Suppressor macrophage treated with lipopolysaccharide for 4 hours (primary cell): ENCODE measurements at places on chromosomes 3 and 15.

DNA sequence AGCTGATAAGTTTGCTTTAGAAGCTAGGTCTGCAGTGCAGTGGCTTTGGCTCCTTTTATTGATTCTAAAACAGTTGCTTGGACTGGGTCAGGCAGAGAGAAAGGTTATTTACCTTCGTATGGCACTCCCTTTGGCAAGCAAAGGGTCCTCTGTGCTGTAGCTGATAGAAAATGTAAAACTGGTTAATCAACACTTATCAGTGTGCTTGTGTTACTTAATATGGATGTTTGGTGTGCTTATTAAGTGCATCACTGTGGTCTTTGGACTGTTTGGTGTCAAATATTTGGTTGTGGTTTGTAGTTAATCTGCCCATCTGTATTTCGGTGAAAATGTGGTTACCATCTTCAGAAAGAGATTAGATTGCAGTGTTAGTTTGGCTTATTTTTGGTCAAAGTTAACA lies 16.0 kb downstream of the UBE2E2 start:
- no peak for DNase-seq

DNA sequence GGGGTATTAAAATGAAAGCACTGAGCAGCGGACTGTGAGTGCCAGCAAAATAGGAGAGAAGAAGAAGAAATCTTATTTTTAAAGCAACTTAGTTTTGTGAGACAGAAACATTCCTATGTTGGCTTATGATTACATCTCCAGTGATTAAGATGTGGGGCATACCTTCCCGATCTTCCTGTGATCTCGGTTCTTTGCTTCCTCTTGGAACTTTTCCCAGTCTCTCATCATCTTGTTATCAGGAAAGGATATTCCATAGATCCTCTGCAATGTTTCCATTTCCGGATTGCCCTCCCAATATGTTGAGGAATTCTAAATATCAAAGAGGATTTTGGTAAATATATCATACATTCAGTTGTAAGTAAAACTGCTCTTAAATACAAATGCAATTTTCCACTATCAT lies 22.2 kb downstream of the TARS3 start:
- no peak for DNase-seq

DNA sequence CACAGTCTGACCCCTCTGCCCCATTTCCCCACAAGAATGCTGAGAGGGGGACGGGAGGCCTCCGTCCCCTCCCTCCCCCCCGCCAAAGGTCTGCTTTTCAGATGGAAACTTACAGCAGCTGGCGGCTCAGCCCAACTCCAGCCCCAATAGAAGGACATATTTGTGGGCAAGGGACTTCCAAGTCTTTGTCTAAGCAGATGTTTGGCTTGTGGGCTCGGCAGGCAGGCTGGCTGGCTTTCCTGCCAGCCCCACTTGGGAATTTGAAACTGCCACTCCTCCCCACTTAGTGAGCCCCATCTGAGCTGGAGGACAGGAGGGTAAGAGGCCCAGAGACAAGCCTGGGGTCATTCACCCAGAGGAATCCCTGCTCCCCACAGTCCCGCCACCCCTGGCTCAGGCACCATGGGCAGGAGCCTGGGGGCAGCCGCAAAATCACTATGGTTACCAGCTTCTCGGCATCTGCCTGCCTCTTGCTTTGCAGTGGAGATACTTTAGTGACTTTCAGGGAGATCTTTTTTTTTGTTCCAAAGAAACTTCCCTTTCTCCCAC lies 53.6 kb downstream of the LMCD1 start:
- DNase-seq: no peak

GRCh38 chr15:64845183-64845611 lies 3.5 kb downstream of the PLEKHO2 start:
- peak; percentile 51 for DNase-seq

DNA sequence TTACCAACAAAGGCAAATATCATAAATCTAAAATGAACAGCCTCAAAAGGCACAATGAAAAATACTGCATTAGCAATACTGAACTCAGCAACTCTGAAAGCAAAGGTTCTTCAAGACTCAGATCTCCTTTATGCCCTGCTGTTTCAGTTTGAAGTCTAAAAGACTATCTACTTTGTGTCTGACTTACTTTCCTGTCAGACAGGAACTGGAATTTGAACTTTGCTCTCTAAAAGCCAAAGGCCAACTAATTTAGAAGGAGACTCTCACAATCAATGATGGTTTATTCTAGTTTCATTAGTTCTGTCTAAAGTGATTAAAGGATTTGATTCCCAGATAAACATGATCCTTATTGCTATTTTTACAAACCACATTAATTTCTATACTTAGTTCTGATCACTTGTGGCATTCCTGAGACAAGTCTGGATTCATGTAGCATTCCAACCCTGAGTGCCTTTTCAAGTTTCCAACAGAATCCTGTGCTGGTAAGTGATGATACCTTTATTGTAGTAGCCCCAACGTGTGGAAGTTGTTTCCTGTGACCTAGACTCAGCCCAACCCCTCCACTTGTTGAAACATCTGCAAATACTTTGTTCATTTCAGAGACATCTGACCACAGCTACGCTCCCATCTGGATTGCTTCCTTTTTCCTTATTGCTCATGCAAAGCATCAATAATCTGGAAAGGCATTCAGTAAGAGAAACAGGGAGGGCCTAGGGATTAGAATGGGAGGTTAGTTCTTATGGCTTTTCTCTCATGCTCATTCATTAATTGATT lies 14.9 kb upstream of the LEKR1 start:
- DNase-seq: no peak

- no peak for DNase-seq
Observed at GRCh38 chr3:127099982-127100381, 92.9 kb upstream of the PRR23E start.

GRCh38 chr15:85008474-85009260 lies 27.0 kb downstream of the PDE8A start:
- peak; percentile 50 for DNase-seq

GRCh38 chr3:115691964-115692363 lies 68.7 kb downstream of the GAP43 start:
- DNase-seq: no peak

DNA sequence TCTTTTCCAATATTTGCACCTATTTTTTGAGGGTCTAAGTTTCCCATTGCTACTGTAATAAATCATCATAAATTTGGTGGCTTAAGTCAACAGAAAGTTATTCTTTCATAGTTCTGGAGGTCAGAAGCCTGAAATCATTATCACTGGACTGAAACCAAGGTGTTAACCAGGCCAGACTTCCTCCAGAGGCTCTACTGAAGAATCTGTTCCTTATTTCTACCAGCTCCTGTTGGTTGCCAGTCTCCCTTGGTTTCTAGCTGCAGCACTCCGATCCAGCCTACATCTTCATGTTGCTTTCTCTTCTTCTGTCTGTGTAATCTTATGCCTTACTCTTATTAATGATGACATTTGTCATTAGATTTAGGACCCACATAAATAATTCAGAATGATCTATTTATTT lies 22.0 kb upstream of the ARPP21 start:
- no peak for DNase-seq

GRCh38 chr3:49911124-49911420 lies 7.4 kb upstream of the MST1R start:
- no peak for DNase-seq

DNA sequence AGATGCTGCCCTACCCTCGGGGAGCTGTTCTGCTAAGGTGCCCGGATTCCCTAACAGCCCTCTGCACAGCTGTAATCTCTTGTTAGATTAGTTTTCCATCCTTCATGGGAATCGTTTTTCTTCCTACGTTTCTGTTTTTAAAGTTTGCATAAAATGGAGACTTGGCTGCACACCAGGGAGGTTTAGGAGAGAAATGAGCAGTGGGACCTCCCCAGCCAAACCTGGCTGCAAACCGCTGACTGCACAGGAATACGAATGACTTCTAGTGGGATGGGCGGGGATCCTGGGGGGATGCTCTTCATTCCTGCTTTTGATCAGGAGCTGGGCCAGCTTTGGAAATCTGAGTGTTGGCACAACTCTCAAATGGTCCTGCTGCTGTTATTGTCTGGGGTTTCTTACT lies 77.5 kb downstream of the THSD4 start:
- no peak for DNase-seq

- no peak for DNase-seq
Observed at GRCh38 chr3:192847941-192848340, 69.7 kb downstream of the MB21D2 start.

- DNase-seq: no peak
Observed at GRCh38 chr3:190591080-190591479, 77.2 kb downstream of the IL1RAP start.

DNA sequence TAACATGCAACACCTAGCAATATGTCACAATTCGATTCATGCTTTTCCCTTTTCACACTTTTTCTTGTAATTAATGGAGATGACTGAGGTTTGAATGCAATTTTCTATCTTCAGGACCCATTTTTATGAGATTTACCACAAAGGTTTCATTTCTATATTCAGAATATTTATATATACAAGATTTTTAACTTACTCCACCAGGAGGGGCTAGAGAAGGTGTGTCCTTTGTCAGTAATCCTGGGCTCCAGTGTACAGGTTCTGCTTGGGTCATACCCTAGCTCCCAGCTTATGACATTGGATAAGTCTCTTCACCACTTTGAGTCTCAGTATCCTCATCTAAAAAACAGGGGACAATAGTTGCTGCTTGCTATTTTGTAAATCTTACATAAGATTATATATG lies 95.7 kb upstream of the SLC24A5 start:
- DNase-seq: no peak

GRCh38 chr3:195259154-195259474 lies 11.8 kb downstream of the XXYLT1 start:
- DNase-seq: no peak

GRCh38 chr3:30188713-30189112 lies 417.7 kb upstream of the TGFBR2 start:
- no peak for DNase-seq

DNA sequence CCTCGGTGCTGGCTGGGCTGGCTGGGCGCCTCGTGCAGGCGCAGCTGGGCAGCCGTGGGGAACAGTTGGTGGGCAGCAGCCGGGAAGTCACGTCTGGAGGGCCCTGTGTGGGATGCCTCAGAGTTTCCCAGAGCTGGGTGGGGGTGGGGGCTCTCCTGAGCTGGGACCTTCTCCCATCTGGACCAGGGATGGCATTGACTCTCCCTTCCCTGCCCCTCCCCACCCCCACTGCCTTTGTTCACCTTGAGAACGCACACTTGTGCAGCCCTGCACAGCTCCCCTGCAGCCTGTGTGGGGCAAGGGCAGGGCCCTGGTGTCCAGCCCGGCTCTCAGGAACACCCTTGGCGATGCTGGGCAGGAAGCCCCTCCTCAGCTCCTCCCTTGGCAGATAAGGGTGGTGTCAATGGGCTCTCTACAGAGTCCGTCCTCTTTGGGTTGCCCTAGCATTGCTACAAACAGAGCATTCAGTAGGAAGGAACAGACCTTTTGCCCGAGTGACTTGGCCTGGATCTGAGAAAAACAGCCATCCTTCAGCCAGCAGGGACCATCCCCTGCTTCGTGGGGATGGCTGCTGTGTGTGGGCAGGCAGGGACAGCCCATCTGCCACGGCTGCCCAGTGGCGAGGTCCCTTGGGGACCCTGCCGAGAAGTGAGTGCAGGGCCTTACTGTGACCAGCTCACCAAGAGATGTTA lies 25.5 kb upstream of the KLF13 start:
- DNase-seq: no peak

DNA sequence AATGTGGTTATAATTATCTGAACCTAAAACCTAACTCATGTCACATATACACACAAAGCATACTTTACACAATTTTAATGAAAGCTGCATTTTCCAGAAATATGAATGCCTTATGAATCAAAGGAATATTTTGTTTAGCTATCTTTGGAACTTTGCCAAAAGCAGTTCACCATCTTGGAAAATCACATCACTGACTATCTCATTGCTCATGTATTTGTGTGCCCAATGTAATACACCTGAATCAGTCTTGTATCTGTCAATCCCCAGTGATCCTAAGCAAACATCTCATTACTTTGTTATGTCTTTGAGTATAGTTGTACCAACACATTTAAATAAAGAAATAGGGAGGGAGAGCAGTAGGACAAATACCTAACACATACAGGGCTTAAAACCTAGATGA lies 15.6 kb upstream of the CD47 start:
- DNase-seq: no peak

DNA sequence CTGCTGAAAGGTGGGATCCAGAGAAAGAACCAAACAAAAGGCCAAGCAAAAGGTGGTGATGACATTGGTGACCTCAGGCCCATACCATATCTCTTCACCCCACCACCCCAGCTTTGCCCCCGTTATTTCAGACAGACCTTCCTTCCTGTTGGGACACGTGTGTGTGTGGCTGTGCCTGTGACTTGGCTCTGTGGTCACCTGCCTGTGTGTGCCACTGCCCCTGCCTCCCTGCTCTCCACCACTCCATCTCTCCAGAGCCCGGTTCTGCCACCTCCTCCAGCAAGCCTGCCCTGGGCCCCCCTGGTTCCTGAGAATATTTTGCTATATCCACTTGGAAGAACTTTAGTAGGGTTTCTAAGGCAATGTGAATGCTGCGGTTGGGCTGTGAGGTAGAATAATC lies 28.6 kb upstream of the TLE3 start:
- no peak for DNase-seq

- DNase-seq: no peak
Observed at GRCh38 chr3:149353581-149354184, 20.2 kb upstream of the TM4SF18 start.

DNA sequence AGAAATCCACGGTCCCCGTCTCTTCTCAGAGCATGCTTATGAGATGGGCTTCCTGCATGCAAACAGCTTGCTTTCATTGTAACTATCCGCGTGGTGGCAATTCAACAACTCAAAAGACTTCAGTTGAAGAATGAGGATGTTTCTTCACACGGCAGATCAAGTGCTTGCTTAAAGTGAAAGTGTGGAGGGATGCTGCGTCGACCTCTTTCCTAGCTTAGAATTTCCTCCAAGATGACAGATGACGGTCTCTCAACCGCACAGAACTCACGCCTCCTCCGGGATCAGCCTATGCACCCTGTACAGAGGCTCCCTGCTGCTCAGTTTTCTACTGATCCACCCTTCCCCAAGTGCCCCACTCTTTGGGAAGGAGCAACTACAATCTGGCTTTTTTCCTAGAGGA lies 47.8 kb downstream of the PCSK6 start:
- peak; percentile 40 for DNase-seq

DNA sequence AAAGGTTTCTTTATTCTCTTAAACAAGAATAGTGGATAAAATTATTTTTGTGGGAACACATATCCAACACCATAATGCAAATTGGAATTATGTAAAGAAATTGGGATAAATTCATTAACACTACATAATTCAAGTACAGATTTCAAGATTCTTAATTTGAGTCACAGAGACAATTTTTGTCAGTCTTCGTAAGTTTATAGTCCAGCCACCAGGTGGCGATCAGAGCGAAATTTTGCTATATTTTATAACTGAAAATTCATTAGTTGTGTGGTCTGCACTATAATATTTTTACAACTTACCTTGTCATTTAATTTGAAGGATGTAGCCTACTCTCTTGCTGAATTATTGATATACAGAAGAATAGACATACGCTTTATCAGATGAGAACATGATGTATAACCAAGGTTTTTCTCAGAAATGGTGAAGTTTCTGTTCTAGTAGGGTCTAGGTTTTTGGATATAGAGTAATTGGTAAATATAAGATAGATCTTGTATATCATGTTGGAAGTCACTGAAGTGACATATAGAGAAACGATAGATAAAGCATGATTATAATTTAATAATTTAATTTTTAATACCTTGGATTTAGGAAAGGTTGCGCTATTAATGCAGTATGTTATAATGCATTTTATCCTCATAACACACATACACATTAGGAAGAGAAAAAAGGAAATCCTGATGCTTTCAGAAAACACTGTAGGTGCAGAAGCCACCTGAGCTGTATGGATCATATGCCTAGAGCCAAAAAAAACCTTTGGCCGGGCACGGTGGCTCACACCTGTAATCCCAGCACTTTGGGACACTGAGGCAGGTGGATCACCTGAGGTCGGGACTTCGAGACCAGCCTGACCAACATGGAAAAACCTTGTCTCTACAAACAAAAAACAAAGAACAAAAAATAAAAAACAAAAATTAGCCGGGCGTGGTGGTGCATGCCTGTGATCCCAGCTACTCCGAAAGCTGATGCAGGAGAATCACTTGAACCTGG lies 31.7 kb downstream of the PLSCR4 start:
- peak; percentile 51 for DNase-seq
